ENCODE measurements at places on chromosomes 16 and 17.

DNA sequence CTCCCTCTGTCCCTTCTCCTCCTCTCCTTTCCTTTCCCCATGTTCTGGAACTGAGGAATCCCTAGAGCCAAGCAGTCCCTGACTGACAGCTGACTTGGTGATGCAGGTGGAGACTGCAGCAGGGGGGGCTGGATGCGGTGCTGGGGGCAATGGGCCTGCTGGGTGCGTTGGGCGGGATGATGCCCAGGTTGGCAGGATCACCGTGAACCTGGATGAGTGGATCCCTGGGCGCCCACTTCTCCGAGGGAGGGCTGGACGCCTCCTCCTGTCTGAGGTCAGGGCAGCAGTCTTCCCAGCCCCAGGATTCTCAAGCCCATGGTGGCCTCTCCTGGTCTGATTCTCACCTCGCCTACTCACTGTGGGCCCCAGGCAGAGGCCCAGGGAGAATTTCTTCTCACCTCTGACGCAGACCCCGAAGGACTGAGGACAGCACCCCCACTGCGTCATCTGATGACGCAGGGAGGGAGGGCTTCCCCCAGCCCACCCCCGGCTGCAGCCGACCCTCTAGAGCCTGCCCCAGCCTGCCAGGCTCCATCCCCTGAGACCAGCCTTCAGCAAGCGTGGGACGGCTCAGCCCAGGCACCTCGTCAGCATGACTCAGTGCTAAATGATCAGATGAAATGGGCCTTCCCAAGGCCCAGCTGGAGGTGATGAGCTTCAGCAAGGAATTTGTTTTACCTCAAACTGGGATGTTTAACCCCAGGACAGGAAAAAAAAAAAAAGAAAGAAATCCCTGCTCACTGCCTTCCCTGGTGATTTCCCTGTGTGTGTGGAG, 188.0 kb upstream of the TNRC6C start:
- no peak for DNase-seq

DNA sequence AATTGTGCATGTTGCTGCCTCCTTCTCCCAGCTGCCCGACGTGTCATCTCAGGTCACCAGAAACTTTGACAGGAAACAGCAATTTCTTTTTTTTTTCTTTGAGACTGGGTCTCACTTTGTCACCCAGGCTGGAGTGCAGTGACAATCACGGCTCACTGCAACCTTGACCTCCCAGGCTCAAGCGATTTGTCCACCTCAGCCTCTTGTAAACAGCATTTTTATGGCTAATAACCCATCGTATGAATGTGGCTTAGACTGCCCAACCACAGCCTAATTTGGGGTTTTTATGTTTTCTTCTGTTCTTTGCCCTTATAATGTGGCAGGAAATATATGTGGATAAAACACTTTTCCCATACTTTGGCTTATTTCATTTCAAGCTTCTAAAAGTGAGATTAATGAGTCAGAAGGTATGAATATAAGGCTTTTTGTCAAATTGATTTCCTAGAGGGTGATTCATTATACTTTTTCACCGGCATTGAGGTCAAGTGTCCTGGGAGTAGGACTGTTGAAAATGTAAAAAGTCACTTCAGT, 31.0 kb upstream of the SLC5A10 start:
- DNase-seq, result no peak

DNA sequence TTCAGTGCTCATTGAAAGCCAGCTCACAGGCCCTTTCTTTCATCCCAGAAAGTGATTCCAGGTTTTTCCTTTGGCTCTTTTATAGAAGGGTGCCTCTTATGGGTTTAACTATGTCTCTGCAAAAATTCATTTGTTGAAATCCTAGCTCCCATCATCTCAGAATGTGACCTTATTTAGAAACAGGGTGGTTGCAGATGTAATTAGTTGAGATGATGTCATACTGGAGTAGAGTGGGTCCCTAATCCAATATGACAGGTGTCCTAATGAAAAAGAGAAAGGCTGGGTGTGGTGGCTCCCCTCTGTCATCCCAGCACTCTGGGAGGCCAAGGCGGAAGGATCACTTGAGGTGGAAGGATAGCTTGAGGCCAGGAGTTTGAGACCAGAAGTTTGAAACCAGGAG, 64.2 kb upstream of the FAM20A start:
- no peak for DNase-seq

DNA sequence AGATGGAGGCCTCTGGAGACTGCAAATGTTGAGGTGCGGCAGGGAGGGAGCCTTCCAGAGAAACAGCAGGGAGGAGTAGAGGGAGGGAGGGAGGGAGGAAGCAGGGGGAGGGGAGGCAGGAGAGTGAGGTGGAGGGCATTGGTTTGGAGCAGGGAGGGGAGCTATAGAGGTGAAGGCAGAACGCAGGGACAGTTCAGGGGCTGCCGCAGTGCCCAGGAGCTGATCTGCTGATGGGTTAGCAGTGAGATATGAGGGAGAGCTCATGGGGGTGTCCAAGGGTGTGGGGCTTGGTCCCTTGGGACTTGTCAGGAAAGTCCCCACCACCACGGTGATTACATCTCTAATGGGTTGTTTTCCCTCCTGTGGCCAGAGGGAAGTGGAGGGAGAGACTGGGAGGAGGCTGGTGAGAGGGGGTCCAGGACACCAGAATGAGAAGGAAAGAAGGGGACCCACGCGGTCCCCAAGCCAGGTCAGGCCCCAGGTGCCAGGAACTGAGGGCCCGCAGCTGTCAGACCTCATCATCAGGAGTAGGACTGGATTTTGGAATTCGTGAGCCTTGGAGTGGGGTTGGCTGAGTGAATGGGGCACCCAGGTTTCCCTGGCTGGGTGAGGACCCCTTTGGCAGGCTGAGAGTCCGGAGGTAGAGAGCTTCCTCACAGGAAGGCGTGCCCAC, 11.2 kb downstream of the CA4 start:
- no peak for DNase-seq

- no peak for DNase-seq
These were observed 195.3 kb downstream of the ZNF423 start for GRCh38 chr16:49660626-49661025.

- no peak for DNase-seq
These were observed 4.7 kb downstream of the PAFAH1B1 start for GRCh38 chr17:2598166-2598565.

DNA sequence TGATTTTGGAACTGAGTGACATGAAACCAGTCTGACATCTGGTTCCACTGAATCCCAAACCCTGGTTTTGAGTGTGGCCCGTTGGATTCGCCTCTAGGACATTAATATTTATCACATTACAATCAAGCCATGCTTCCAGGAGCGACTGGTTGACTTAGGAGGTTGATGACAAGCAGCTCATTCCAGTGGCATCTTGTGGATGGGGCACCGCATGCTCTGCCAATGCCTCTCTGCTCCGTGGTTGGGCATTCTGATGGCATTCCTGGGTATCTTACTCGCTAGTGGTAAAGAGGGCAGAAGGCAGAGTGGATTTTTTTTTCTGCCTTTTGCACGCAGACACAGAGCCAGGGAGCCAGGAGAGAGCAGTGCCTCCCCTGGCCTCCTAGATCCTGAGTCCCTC, 31.4 kb downstream of the CACNG4 start:
- DNase-seq, result no peak

GRCh38 chr17:81577278-81578000, 25.3 kb upstream of the FAAP100 start:
- DNase-seq, result no peak

GRCh38 chr16:73735954-73736353, 560.7 kb upstream of the PSMD7 start:
- DNase-seq, result no peak

GRCh38 chr16:47142821-47143676, 696 bp downstream of the NETO2 start:
- DNase-seq, result peak; percentile 47

- no peak for DNase-seq
These were observed 6.2 kb downstream of the BECN1 start for GRCh38 chr17:42817866-42818265.

DNA sequence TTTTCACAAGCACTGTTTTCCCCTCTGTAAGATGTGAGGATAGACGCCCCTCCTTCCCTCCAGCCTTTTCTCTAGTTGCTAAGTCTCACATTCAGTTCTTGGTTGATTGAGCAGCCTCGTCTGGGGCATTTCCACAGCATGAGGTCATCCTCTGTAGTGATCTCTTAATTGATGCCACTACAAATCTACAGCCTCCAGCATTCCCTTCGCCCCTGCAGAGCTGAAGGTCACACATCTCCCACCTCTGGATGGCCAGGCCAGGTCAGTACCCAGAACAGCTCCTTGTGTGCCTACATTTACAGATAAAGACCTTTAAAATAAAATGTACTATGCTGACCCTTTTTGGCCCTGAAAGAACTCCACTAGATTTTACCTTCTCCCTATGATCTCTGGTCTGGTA, 32.5 kb upstream of the CDH11 start:
- no peak for DNase-seq

DNA sequence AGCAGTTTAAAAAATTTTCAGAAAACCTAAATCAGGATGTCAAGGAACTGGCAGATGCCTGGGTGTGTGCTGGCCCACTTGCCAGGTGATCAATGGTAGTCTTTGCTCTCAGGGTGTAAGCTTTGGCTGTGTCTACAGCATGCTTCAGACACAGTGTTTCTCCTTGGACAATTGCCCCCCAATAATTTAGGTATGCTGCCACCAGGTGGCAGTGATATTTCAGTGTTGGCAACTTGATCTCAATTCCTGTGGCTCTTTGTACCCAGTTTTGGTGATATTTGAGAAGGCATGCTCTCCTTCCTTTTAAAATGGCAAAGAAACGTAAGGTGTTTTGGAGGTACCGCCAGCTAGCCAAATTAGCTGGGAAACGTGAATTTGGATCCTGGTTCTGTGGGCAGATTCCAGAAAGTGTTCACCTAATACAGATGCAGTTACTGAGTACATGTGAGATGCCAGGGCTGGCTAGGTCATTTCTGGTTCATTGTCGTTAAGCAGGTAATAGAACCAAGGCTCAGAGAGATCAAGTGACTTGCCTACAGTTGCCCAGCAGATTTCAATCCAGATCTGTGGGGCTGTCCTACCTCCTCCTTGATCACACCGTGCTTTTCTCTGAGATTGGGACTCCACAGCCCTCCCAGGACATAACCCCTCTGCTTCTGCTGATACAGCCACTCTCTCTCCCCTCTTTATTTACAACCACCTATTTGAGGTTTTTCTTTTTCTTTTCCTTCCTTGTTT, 155.6 kb upstream of the PLCG2 start:
- DNase-seq, result no peak

- DNase-seq, result no peak
These were observed 23.8 kb downstream of the PDILT start for GRCh38 chr16:20380782-20381181.

DNA sequence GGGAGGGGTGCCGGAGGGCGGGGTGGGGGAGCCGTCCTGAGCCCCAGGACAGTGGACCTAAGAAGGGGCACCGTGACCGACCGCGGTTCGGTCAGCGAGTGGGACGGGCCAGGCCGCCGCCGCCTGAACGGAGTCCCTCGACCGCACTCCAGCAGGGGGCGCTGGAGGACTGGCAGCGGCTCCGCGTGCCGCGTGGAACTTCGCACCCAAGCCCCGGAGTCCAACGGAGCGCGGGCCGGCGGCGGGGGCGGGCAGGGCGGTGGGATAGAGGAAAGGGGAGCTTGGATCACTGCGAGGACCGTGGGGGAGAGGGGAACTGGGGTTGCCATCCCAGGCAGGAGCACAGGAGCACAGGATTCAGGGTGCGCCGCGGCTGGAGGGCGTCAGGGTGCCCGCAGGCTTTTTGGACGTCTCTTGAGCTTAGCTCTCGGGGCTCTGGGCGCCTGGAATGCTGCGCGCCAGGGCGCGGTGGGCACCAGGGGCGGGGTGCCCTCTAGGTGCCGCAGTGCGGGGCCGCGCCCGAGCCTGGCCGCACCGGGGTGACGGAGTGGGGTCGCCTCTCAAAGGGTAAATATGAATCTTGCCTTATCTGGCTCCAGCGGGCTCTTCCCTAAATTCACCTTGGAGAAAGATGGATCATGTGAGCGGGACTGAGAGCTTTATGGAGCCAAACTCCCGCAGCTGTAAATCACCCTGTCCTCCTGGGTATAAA, 379 bp upstream of the OTOP2 start:
- DNase-seq, result peak; percentile 60

DNA sequence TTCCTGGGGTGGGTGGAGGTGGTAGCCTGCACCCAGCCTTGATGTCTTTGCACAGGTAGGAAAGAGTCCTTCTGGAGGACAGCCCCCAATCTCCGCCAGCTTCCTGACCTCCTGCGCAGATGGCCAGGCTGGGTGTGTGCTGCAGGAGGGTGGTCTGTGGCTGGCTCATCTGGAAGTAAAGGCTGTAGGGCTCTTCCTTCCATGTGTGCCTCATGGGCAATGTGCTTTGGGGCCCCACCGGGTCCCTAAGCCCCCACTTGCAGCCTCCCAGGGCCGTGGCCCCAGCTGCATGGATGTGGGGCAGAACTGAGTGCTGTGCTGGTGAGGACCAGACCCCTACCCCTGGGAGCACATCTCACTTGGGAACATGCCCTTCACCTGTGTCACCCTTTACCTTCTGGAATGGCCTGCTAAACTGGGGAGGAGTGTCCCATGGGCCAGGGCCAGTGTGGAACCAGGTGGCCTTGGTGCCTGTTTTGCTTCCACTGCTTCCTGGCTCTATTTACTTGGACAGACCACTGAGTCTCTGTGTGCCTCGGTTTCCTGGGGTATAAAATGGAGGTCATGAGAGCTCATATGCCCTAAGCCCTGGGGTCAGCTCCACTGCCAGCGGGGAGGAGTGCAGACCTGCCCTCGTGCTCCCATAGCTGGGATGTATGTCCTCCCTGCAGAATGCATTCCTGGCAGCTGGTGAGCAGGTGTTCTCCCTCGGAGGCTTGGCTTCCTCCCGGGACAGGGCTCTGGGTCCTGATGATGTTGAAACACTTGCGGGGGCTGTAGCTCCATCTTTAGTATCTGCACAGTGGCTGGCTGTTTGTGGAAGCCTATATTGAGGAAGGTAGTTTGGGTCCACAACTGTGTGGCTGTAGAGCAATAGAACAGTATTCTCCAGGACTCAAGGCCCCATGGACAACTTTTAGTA, 18.0 kb downstream of the MPRIP start:
- no peak for DNase-seq

DNA sequence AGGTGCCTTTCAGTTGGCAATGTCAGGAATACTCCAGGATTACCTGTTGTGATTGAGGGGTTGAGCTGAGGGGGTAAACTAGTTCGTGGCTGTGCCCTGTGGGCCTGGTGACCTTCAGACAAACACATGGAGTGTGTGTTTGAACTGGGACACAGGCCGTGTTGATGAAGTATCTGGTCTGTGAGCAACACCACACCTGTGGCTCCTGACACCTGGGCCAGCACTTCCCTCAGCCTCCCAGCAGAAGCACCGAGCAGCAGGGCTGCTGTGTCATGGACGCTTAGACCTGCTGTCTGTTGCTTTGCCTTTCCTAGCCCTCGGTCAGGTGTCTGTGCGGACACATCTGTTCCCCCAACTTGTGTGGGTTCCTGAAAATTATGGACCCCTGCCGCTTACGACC, 82.9 kb downstream of the KSR1 start:
- DNase-seq, result no peak

DNA sequence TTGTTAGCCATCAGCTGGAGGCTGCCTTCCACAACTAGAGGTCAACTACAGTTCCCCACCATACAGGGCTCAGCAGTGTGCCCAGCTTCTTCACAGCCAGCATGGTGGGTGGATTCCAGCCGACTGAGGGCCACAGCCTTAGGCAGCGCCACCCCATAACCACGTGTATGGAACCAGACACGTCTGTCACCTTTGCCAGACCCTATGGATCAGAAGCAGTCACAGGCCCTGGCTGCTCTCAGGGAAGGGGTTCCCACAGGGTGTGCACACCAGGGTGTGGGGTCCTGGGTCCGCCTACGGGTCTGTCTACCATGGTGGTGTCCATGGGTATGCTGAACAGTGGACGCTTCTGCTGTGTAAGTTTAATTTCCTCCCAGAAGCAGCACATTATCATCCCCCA, 265.0 kb upstream of the FOXF1 start:
- no peak for DNase-seq

- no peak for DNase-seq
These were observed 25.8 kb downstream of the LLGL2 start for GRCh38 chr17:75551266-75551665.

- no peak for DNase-seq
These were observed 2.7 kb upstream of the NLE1 start for GRCh38 chr17:35144840-35145239.
